Fibroblast of lung (primary cell): ENCODE measurements at places on chromosomes 6 and 20. TPM values are rescaled to one million over a fixed set of nuclear protein-coding genes. Genes with fewer than 3 reads are reported as not detected.

DNA sequence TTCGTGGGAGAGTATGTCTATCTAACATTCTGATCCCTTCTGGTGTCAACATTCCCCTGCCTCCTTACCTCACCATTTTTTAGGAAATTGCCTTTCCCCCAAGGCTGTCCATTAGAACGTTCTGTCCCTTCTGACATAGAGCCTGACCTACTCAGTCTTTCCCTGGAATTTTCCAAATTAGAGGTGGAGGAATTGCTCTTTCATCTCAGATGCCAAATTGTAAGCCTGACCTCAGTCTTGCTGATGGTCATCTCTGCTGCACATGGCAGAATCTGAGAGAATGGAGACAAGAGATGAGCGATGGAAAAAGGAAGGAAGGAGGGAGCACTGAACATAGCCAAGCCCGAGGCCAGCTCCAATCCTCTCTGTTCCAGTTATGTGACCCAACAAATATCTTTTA, 5.4 kb upstream of the GCM1 start:
- DNase-seq = no peak

DNA sequence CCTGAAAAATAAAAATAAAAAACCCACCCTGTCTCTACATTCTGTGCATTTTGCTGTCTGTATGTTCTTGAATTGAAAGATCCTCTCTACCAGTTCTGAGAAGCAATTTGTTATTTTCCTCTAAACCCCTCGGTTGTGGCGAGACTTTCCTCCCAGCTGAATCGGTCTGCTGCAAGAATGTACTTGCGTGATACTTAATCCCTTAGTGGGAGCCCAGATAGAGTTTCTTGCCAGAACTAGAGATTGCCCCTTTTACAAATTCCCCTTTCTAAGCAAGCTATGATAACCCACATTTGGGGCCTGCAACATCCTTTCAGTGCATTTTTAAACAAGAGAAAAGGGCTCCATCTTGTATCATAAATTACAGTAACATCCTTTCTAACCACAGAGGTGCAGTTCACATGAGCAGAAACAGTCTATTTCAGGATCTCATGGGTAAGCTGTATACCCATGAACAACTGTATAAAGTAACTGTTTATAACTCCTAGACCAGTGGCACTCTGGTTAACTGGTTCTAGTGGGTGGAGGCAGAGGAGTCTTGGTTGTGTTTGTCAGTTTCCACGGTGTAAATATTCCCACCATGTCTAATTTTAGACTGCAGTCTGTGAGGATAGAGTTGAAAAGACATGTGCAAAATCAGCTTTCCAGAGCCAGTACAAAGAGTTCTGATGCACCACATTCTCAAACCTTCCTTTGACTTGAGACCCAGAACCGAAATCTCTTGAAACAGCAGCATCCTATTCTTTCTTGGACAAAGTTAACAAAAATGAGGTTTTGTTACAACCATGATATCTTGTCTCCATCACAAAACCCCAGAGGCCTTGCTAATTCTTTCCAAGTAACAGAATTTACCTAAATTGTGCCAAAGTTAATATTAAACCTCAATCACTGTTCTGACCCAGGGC, 113.1 kb upstream of the ZNF217 start:
- peak; percentile 28 for DNase-seq

DNA sequence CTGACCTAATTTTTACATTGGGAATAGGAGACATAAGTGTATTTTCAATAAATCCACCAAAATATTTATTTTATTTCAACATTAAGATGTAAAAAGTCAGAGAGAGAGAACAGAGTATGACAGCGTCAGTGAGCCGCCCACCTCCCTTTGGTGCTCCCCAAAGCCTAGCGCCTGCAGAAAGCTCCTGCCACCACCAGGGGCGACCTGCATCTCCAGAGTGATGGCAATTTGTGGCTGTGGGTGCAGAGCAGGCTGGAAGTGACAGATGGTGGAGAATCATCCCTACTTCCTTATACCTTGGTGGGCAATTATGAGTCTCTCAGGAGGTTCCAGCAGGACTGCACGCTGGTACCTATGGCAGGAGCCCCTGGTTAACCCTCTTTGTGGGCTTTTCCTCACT, 87.3 kb downstream of the PTPRT start:
- no peak for DNase-seq

GRCh38 chr6:53603386-53604116, 58.6 kb upstream of the GCLC start:
- peak; percentile 63 for DNase-seq

- DNase-seq = no peak
Observed at GRCh38 chr6:40819182-40819834, 219.7 kb downstream of the UNC5CL start.

- no peak for DNase-seq
Observed at GRCh38 chr6:72959821-72960220, 265.5 kb downstream of the KHDC1L start.

CAGE1 gene
- under 0.01 and 0.17 TPM in 2 replicates for total RNA-seq

DOP1A gene
- 24.7 and 33.7 TPM in 2 replicates for total RNA-seq

DNA sequence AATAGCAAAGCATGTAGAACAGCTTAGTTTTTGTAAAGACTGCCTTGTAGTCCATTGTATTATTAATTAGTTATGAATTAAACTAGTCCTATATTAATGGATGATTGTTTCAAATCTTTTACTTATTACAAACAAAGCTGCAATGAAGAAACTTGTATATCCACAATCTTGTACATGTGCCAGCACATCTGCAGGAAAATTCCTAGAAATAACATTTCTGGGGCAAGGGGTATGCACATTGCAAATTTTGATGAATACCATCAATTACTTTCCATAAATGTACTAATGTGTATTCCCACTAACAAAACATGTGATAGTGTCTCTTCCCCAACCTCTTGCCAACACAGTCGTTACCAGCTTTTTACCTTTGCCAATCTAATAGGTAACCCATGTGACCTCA, 73.6 kb upstream of the AKAP12 start:
- DNase-seq = no peak

GRCh38 chr6:25617997-25618396, 34.0 kb upstream of the SCGN start:
- no peak for DNase-seq

DNA sequence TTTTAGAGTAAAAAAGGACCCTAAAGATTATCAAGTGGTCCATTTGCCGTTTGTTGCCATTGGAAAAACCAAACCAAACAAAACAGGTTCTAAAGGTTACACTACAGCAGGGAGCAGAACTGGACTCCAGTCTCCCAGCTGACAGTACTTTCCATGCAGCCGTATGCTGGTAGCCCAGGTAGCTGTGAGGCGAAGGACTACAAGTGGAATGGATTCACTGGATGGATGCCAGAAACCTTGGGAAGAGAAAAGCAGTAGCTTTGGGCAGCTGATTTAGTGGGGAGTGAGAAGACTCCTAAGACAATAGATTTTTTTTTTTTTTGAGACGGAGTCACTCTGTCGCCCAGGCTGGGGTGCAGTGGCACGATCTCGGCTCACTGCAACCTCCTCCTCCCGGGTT, 88.3 kb downstream of the SASH1 start:
- DNase-seq = no peak

GRCh38 chr6:157019733-157020132, 242.6 kb downstream of the ARID1B start:
- peak; percentile 56 for DNase-seq

DNA sequence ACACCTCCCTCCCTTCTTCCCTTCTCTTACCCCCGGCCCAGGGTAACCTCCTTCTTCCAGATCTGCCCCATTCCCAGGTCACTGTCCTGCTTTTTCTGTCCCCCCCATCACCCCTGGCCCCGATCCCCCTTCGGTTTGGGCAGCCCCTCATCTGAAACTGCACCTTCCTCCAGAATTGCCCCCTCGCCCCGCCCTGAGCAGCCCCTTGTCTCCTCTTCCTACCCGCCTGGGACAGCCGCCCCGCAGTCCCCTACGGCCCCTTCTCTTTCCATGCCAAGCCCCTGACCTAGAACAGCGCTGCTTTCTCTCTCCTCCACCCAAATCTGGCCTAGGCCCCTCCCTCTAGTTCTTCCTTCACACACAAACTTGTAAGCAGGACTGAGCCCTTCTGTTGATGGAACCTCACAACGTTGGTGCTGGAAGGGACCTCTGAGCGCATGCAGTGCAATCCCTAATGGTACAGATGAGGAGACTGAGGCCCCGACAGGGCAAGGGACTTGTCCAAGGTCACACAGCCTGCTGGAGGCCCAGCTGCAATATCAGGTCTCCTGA, 630 bp downstream of the PPP2R5D start:
- DNase-seq = peak; percentile 11

SPATS1 gene
- under 0.01 TPM in 1 of 2 replicates, not detected in the other for total RNA-seq

GRCh38 chr20:430091-430999, 22.2 kb downstream of the RBCK1 start:
- peak; percentile 32 for DNase-seq

GRCh38 chr6:126631363-126631762, 291.4 kb downstream of the CENPW start:
- DNase-seq = no peak
